ENCODE measurements at places on chromosomes 16 and 17.

DNA sequence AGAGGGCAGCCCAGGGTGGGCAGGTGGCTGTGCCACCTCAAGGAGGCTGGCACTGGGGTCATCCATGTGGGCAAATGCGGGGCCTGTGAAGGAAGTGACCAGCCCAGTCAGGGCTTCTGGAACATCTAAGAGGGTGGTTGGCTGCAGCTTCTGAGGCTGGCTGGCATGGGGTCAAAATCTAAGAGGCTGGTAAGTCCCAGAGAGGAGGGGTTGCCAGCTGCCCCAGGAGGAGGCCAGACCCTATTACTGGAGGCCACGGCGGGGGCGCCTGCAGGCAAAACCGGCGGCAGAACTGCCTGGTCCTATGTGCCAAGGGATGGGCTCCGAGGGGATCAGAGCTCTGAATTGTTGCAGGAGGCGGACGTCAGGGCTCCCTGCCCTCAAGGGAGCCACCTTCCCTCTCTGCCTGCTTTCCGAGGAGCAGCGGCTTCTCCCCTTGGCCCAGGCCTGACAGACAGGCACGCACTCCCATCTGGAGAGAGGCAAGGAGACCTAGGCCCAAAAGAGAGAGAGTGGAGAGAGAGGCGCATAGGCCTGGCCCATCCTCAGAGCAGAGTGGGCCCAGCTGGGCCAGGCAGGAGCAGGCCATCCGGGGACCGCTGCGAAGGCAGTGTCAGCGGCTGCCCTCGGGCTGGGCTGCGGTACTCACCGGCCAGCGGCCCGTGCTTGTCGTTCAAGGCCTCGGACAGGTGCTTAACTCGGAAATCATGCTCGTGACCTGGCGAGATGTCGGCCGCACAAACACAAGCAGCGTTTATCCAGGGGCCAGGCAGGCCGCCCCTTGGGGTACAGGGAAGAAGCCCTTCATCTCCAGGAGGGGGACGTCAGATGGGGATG, 10.9 kb downstream of the ZACN start:
- no peak for DNase-seq

GRCh38 chr17:47872651-47873161, 21.7 kb upstream of the SP6 start:
- DNase-seq, result no peak

- DNase-seq, result no peak
Measured at GRCh38 chr16:2592786-2593185, 55.0 kb downstream of the PDPK1 start.

DNA sequence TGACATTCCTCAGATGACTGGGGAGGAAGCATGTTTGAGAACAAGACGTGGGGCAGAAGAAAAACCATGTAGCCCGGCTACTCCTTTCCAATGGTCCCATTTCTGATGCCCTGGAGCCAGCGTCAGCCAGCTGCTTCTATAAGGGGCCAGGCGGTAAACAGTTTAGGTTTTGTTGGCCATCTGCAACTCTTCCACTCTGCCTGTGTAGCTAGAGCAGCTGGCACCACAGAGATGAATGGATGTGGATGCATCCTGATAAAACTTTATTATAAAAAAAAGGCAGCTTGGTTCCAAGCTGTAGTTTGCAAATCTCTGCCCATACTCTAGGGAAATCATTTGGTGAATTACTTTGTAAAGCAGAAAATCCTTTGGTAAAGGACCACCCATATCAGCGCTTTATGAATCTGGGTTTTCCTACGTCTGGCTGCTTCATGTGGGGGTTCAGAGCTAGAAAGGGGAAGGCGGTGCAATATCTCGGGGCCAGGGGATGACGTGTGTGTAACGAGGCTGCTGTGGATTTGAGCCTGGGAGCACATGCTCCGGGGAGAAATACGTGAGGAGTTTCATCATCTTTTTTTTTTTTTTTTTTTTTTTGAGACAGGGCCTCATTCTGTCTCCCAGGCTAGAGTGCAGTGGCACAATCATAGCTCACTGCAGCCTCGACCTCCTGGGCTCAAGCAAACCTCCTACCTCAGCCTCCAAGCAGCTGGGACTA, 3.4 kb upstream of the SRL start:
- DNase-seq, result no peak

DNA sequence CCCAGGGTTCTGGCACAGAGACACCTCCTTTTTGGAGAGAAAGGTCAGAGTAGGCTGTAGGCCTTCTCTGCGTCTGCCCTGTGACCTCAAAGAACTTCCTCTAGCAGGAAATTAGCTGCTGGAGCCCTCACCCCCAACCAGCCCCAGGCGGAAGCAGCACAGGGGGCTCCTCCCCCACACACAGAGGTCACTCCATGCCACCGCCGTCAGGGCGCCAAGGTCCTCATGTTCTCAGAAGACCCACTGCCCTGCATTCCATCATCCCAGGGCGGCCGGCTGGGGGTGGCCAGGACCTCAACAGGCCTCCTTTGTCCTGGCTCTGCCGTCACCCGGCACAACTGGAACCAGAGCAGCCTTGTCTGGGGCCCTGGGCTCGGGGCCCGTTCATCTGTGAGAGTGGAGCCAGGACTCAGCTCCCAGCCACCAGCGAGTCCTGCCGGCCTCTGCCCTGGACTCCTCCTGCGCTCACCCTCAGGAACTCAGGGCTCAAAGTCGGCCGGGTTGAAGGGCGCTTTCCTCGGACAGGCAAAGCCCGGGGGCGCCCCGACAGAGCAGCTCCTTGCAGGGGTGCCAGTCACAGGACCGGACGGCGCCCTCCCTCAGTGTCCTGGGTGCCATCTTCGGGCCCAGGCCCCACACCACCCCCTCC, 1.2 kb downstream of the TMC6 start:
- no peak for DNase-seq

GRCh38 chr16:54289242-54289944, 2.8 kb upstream of the IRX3 start:
- DNase-seq, result no peak

GRCh38 chr16:29978564-29979270, 5.0 kb downstream of the TAOK2 start:
- DNase-seq, result no peak

DNA sequence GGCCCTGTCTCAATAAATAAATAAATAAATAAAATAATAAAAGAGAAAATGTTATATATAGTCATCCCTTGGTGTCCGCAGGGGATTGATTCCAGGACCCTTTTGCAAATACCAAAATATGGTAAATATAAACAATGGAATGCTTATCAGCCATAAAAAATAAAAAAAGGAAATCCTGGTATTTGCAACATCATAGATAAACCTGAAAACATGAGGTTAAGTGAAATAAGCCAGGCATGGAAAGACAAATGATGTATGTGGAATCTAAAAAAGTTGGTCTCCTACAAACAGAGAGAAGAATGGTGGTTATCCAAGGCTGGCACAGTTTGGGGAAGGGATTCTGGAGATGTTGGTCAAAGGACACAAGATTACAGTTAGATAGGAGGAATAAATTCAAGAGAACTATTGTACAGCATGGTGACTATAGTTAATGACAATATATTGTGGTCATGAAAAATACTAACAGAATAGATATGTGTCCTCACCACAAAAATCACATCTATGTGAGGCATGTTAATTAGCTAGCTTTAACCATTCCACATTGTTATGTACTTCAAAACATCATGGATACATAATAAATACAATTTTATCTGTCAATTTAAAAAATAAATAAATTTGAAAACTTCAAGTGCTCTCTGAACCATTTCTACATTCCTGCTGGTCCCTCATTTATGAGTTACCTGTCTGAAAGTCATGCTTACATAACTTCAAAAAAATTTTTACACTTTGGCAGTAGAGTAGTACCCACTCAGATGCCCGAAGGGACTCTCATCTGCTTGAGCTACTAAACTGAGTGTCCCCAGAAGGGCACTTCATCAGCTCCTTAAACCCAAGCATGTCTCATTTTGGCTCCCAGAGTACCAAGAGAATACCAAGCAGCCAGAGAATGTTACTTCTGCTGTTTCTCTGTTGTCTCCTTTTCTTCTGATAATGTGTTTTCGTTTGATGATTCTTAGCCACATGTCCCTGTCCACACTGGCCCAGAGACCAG, 26.6 kb downstream of the N4BP1 start:
- no peak for DNase-seq

DNA sequence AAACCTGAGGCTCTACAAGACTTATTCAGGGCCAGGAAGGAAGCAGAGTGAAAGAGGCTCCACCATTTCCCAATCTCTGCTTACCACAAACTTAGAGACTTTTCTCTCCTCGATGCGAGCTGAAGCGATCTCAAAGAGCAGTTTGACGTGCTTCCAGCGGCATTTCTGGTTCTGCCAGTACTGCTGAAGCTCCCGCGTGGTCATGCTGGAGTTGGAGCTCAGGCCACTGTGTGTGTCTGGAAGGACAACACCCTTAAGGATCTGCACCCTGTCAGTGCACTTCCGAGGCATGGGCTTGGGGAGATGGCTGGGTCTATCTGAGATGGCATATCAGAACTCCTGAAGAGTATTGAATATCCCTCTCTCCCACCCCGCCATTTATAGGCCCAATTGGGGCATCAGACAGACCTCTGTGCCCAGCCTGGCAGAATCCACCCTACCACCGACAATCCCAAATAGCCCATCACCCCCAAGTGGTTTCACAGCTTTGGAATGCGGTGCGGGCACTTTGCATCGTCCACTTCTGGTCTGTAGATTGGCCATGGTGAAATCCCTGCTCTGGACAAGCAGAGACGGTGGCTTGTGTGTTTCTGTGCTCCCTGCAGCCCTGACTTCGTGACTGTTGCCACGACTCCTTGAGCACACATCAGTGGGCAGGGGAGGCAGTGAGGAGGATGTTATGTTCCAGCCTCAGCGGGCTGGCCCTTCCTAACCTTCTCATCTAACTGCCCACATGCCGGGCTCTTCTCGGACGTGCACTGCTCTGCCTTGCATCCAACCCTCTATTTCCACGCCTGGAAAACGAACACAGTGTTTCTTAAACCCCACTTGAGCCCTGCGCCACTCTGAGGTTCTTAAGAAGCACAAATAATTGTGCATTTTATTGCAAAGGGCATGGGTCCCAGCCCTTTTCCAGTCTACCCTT, 5.2 kb downstream of the SNX20 start:
- no peak for DNase-seq

- no peak for DNase-seq
Measured at GRCh38 chr16:27737513-27737912, 187.6 kb downstream of the KATNIP start.

DNA sequence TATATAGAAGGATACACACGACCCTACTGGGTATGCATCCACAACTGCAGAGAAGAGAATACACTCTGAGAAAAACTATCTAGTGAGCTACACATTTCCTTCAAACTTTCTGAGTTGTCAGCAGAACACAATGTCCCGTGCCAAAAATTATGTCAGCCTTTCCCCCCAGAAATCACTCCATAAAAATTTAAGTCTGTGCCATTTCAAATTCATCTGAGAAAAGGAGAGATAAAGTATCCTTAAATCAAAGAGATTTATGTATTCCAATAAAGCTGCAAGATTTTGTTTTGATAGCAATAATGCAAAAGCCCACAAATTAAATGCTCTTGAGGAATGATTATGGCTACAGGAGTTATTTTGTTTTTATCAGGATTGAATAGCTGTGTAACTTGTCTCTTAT, 760.1 kb downstream of the CDH11 start:
- no peak for DNase-seq

GRCh38 chr17:4535667-4536258, 19.4 kb downstream of the MYBBP1A start:
- no peak for DNase-seq

All from Caco-2 (cell line).